ENCODE measurements at places on chromosomes 7 and 10.

GRCh38 chr10:20887706-20888555 lies 9.2 kb downstream of the NEBL start:
- H3K27me3 ChIP-seq: no peaks in the 10 kb centered on the region
- DNase-seq: no peak
- peaks cover 5% of the 10 kb centered on the region for H3K4me1 ChIP-seq
- H3K36me3 ChIP-seq: no peaks in the 10 kb centered on the region

DNA sequence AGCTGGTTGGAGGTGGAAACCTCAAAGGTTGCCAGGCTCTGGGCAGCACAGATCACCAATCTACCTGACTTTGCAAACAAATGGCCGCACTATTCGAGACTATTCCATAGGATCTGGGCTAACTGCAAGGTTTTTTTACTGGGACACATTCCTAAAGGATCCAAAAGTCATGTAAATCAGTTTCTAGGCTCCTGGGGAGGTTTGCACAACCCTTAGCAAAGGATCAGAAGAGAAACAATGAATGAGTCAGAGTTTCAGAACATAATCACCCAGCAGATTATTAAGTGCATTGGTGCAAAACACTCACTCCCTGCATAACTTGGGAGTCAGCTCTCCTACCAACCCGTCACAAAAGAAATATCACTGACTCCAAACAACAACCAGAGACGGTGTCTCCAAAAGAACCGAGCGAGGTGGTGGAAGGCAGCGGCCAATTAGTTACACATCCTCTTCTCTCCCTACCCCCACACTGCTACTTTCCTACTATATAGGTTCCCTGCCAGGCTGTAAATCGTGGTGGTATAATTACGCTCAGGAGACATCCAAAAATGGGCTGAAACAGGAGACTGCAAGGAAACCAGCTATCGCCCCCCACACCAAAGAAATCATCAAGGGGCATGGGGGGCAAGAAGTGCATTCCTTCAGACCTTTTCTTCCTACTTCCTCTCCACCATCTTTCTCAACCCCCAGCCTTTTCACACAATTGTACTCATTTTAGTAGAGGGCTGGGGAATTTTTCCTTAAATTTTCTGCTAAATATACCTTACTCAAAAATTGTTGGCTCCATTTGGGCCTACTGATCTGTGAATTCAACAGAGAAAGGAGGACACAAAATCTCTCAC lies 3.2 kb downstream of the UBE2H start:
- no peaks in the 10 kb centered on the region for H3K27me3 ChIP-seq
- H3K4me3 ChIP-seq: peak overlapping the region; percentile 5
- H3K36me3 ChIP-seq: peaks cover 3% of the 10 kb centered on the region
- DNase-seq: peak; percentile 31
- H3K27ac ChIP-seq: peak overlapping the region; percentile 73
- H3K4me1 ChIP-seq: peaks cover 3% of the 10 kb centered on the region

- no peaks in the 10 kb centered on the region for H3K36me3 ChIP-seq
- H3K4me3 ChIP-seq: no peak overlapping the region
- H3K27ac ChIP-seq: no peak overlapping the region
- no peak for DNase-seq
These were observed 626.2 kb downstream of the SUGCT start for GRCh38 chr7:40760987-40761386.

GRCh38 chr7:64098-64915 lies 128.1 kb upstream of the FAM20C start:
- H3K4me3 ChIP-seq: no peak overlapping the region
- H3K27ac ChIP-seq: no peak overlapping the region
- DNase-seq: no peak
- 0 out of 2 replicates have a peak, but pooled peaks cover 3% of the 10 kb centered on the region for H3K4me1 ChIP-seq

DNA sequence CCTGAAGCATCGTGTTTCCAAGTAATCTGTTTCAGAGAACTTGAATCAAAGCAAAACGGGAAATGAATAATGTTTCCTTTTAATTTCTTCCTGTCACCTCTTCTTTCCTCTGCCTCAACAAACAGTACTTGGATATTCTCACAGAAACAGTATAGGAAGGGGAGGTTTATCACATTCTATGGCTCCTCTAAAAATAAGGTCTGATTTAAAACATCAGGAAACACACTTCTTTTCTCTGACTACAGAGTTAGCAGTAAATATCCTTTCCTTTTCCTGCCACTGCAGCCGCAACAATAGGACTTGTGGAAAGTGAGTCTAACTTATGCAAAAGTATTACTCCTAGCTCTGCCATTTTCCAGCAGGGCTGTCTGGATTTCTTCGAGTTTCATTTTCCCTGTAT lies 62.3 kb downstream of the CH25H start:
- H3K4me1 ChIP-seq: no peaks in the 10 kb centered on the region
- no peak overlapping the region for H3K4me3 ChIP-seq
- H3K27me3 ChIP-seq: no peaks in the 10 kb centered on the region
- no peak for DNase-seq

- H3K27me3 ChIP-seq: peaks cover 2% of the 10 kb centered on the region
- H3K36me3 ChIP-seq: no peaks in the 10 kb centered on the region
- peak overlapping the region; percentile 79 for H3K4me3 ChIP-seq
- no peak overlapping the region for H3K27ac ChIP-seq
- peaks cover 6% of the 10 kb centered on the region for H3K4me1 ChIP-seq
These were observed 598 bp downstream of the MMS19 start for GRCh38 chr10:97497572-97498075.

- no peaks in the 10 kb centered on the region for H3K4me1 ChIP-seq
- no peaks in the 10 kb centered on the region for H3K36me3 ChIP-seq
- H3K27ac ChIP-seq: no peak overlapping the region
- H3K4me3 ChIP-seq: no peak overlapping the region
- DNase-seq: no peak
These were observed 44.9 kb upstream of the SVOPL start for GRCh38 chr7:138746073-138746472.

Data from iPS DF 6.9 (cell line).